ENCODE measurements at places on chromosomes 3 and 15.

DNA sequence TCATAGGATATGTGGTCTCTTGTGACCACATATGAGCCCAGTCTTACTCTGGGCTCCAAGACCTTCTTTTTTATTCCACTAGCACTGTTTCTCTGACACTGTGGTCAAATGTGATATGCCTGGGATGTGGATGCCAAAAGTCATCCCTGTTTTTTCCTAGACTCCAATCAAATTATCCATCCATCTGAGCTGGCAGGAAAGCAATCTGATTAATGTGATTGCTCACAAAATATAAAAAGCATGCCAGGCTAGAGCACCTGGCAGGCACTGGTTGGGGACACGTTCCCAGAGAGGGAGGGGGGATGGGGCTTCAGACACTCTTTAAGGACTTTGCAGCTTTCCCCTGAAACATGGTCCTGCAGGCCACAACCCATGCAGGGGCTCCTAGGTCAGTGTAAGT is 3.1 kb upstream of the CFAP100 start:
- no peak for DNase-seq

GRCh38 chr15:58526647-58527192 is 94.9 kb downstream of the LIPC start:
- no peak for DNase-seq

DNA sequence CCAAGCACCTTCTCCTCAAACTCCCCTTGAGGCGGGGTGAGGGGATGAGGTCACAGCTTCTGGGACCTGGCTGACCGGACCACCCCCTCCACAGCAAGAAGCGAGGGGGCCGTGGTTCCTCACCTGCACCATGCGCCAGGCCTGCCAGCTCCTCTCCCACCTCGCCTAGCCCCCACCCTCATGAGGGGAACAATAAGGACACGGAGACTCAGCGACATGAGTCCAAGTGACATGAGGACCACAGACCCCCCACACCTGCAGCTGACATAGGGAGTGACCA is 118.7 kb downstream of the CHSY1 start:
- no peak for DNase-seq

DNA sequence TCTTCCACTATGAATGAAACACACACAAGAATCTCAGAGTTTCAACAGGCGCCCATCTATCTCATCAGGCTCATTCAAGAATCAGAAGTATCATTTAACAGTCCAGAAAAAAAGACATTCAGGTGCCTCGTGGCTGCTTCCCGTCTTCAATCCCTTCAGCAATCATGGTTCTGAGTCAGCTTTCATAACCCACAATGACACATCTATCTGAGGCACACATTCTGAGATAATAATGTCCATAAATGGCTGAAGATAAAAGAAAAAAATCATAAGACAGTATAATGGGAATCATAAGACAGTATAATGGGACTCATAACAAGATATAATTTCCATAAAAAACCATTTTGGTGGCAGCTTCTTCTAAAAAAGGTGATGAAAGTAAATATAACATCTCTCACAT is 52.4 kb downstream of the TNIK start:
- no peak for DNase-seq

GRCh38 chr3:185267193-185267592 is 13.3 kb upstream of the EHHADH start:
- DNase-seq = no peak

DNA sequence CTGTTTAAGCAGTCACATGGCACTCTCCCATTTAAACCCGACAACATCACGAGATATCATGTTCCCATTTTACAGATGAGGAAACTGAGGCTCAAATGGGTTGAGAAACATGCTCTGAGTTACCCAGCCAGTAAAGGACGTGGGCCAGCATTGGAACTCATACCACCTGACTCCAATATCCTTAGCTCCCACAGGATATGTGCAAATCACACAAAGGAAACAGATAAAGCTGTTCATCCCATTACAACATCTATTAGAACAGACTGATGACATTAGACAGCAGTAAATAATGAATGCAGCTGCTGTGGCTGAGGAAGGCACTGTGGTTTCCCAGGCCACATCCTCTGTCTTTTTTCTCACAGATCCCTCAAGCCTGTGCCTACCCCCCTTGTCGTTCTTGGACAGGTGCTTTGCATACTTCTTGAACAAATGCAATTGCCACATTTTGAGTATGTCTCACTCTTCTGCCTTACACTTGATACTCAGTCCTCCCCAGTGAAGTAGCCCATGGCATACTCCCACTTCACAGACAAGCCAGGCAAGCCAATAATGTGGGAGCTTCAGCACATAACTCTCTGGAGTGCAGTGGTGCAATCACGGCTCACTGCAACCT is 17.7 kb downstream of the FRMD4B start:
- no peak for DNase-seq

All from non-pigmented ciliary epithelial cell (primary cell).